ENCODE measurements at places on chromosomes 4 and X.

GRCh38 chrX:154044091-154044490, 24.4 kb upstream of the IRAK1 start:
- no peak for DNase-seq

DNA sequence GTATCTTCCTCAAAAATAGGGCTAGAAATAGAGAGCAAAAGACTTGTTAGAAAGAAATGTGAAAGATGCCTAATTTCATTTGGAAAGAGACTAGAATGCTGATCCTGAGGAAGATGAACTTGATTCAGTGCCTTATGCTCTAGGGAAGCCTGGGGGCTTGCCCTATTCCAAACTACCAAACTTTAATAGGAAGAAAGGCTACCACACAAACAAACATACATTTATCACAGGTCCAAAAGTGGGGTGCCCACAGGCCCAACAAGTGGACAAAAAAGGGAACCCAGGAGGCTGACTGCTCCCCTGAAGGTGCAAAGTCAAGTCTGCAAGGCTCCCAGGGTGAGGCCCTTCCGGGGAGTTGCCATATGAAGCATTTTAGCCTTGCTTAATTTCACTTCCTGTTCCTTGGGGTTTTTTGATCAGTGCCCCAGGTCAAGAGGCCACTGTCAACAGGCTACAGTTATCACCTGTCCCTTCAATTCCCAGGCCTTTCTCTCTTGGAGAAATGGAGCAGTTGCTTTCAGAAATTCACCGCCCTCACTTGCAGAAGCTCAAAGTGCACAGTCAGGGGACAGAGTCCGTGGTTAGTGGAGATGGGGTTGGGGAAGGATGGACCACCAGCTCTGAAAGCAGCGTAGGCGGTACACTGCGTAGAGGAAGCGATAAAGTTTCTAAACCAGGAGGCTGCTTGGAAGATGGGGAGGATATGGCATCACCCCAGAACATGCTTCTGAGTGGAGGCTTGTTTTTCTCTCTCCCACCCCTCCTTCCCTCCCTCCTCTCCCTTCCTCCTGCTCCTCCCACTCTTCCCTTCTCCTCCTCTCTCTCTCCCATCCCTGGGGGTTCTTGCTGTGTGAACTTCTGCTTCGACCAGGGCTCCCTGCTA, 36.4 kb downstream of the TMEM154 start:
- DNase-seq, result no peak

GRCh38 chr4:22903913-22904312, 211.2 kb downstream of the GBA3 start:
- no peak for DNase-seq

GRCh38 chr4:168593399-168593798, 96.5 kb downstream of the PALLD start:
- no peak for DNase-seq

DNA sequence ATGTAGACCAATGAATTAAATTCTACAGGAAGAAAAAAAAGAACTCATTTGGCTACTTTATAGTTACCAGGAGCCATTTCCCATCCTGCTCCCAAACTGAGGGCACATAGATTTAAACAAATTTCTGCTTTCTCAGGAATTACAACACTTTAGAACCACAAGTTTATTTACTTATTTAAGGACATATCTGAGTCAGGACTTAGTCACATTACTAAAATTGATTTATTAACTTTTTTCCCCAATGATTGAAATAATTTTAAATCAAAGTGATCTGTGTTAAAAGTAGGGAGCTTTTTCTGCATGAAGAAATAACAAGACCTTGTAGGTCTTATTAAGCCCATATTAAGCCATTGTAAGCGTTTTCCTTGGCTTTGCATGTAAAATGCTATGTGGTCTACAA, 291.0 kb upstream of the HAND2 start:
- no peak for DNase-seq

GRCh38 chr4:35151816-35152572, 1092.3 kb downstream of the ARAP2 start:
- DNase-seq, result no peak

DNA sequence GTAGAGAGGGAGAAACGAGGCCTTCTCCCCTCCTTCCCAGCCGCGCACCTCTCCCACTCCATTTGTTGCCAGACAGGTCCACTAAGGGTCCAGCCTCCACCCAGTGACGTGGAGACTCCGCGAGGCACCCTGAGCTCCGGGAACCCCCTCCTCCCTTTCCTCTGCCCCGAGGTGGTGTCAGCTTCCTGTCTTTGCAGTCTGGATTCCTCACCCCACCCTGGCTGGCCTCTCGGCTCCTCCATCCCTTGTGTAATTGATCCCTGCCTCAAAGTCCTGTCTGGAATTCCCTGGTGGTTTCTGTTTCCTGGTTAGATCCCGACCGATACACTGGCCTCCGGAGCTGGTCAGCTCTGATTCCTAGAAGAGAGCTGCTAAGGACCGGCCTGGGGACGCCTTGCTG, 105.9 kb upstream of the SCOC start:
- DNase-seq, result no peak

DNA sequence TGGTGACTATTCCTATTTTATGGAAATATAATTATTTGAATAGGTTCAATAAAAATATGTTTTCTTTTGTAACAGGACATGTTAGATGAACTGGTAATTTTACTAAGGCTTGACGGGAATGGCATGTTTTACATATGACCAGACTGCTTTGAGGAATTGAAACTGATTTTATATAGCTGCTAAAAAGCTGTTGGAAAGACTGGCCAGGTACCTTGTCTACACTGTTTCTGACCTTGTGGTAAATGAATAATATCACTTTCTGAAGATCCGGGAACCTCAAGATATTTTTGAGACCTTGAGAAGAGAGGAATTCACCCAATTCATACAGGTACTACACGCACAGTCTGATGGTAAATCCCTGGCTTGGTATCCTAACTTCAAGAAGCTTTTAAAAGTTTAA, 42.1 kb upstream of the USP46 start:
- no peak for DNase-seq

Data from NCI-H1694 treated with DMSO at 0.1 percent for 48 hours (cell line).